ENCODE measurements at places on chromosomes 4 and X.

DNA sequence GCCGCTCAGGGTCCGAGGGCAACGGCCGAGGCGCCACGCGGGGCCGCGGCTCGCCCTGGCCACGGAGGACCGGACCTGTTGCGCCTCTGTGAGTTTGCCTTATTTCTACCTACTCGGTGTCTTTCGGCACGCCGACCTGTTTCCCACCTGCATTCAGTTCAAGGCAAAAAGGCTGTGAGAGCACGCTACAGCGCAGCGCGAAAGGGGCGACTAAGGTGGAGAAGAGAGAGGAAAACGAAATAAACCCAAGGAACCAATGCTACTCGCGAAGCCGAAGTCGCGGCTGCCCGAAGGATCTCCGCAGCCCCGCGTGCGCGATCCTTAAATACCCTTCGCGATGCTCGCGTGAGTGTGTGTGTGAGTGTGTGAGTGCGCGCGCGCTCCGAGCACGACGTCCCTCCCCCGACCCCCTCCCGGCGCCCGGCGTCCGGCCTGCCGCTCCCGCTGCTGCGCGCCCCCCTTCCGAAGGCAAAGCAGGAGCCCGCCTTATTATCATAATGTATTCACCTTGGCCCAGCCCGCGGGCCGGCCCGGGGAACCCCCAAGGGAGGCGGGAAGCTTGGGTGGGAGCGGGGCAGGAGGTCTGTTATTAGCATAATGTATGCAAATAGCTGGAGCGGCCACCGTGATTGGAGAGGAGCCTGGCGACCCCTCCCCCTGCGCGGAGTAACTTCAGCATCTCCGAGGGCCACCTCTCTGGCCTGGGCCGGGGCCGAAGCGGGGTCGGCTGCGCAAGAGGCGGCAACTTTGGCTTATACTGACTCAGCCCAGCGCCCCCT is at the start of gene COL25A1:
Gene COL25A1, minus strand, starts transcription at position 298 of the 779 bp plus-strand sequence.
- DNase-seq = peak; percentile 11

DNA sequence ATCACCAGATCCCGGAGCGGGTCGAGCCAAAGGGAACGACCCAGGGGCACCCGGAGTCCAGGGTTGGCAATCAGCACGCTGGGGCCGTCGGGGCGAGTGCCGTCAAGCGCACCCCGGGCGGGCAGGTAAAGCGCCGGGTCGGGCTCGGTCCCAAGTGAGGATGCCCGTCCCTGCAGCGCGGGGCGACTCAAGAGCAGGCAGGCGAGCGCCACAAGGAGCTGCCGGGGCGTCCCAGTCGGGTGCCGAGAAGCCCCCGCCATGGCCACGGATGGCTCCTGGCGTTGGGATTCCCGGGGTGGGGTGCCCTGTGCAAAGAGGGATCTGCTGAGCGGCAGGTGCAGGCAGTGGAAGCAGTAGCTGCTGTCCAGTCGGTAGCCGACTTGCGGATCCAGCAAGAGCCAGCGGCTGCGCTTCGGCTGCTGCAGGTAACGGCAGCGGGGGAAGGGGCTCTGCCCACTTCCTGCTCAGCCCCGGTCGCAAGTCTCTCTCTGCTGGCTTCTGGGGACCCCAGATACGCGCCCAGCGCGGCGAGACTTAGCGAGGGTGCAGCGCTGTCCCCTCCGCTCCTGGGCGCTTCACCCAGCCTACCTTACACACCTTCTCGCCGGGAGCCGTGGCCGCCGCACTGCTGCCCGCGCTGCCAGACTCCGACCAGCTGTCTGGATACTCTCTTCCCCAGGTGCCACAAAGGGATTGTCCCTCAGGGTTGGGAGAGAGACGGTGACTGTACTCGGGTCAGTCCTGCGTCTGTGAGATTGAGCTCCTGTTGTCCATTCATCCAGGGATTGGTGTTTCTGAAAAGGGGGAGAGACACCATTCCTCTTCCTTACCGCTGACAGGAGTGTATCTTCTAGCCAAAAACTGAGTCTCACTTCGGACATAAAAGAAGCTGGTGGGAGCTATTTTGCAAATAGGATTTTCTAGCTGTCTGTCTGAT is at the start of gene FREM3:
Gene FREM3, minus strand, starts transcription at position 260 of the 937 bp plus-strand sequence. Its CDS starts 0 bp downstream, at position 260.
- no peak for DNase-seq

GRCh38 chrX:99077099-99077498 is 1333.0 kb downstream of the PCDH19 start:
- DNase-seq = no peak

- DNase-seq = no peak
Measured at GRCh38 chr4:127648061-127648460, 15.3 kb downstream of the INTU start.

- no peak for DNase-seq
Measured at GRCh38 chr4:100651499-100652175, 133.8 kb upstream of the EMCN start.

DNA sequence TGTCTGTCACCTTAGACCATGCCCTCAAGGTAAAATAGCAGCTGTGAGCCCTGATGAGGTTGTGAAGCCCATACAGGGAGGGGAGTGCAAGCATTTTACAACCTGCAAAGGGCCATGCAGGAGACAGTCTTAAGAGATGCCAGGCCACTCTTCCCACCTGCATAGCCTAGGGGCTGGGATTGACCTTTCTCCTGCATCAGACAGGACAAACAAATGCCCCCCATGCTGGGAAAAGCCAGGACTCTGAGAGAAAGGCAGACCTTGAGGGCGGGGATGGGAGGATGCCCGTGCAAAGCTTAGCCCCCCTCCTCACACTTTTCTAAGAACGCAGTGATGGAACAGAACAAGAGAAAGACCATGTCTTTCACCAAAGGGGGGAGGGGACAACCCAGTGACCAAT is 137.9 kb upstream of the MAMLD1 start:
- DNase-seq = no peak

- DNase-seq = peak; percentile 39
Measured at GRCh38 chrX:140525448-140525847, 20.6 kb upstream of the SOX3 start.

- DNase-seq = peak; percentile 20
Measured at GRCh38 chr4:749698-750666, 44.4 kb downstream of the PCGF3 start.

GRCh38 chr4:88007304-88008121 is at the start of gene PKD2:
Gene PKD2, plus strand, starts transcription at chr4:88007635. Its CDS starts 99 bp downstream, at chr4:88007734.
- DNase-seq = no peak

DNA sequence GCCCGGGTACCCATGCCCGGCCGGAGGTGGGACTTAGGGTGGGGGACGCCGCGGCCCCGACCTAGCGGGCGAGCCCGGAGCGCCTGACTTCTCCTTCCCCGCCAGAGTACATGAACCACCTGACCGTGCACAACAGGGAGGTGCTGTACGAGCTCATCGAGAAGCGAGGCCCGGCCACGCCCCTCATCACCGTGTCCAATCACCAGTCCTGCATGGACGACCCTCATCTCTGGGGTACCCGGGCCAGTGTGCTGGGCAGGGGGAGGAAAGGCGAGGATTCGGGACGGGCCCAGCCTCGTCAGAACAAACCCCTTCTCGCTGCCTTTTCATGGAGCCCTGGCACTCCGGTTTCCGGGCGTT is 622 bp downstream of the TAFAZZIN start:
- no peak for DNase-seq

DNA sequence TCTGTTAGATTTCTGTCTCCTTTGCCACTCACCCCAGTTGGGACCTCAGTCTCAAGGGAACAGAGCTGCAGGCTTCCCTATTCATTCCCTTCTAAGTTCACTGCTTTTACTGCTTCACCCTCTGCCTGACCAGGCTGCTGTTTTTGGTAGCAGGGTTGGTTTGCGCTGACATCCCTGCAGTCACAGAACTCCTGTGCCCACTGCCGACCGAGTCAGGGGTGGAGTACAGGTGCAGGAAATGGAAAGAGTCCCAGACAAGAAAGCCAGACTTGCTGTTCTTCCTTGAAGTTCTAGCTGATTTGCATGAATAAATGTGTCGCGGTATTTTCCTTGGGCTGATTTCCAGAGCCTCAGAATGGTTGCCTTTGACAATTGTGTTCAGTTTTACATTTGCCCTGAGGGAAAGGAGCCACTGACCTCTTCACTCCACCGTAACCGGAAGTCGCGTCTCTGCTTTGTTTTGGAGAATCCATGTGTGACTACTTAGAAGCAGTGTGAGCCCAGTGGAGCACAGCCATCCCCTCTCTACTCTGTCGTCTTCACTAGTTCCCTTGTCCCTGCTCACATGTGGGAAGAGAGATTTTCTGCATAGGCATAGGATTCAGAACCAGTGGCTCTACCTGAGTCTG is 84.8 kb downstream of the TNIP2 start:
- no peak for DNase-seq

- no peak for DNase-seq
Measured at GRCh38 chrX:116961872-116962582, 499.3 kb upstream of the CT83 start.

DNA sequence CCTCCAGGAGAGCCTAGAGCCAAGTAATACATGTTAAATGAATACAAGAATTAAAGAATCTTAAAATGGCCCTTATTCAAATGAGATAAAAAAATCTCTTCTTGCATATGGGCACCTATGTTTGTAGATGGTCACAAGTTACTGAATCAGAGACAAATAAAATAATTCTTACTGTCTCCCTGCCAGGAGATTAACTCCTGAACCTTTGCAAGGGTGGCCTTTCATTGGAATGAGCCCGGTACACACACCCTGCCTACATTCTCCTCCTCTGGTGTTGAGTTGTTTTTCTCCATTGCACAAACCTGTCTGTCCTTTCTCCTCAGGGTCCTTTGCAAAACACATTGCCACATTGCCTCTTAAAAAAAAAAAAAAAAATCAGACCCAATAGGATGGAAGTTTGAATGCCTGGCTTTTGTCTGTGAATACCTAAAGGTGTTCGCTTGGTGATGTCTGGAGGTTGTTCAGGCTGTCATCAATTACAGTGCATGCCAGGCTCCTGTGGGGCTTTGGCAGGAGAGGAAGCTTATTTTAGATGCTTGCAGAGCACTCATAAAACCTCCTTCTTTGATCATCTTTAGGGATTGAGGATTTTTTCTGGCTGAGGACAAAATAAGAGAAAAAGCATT is 8.3 kb upstream of the TMEM154 start:
- no peak for DNase-seq

DNA sequence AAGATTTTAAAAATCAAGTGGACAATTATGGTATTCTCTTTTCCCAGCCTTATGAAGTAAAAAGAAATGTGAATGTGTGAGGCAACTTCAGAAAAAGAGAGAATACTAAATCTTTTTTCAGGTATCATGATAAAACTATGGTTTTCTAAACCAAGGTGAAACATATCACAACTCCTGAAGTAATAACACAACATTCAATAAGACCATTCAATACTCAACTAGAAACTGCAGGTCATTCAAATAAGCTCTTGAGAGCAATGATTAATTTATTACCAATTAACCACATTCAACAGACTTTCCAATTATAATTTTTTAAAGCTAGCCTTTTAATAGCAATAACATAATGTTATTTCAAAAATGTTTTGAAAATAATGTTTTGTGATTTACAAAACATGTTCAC is 35.8 kb downstream of the SLC10A7 start:
- no peak for DNase-seq

DNA sequence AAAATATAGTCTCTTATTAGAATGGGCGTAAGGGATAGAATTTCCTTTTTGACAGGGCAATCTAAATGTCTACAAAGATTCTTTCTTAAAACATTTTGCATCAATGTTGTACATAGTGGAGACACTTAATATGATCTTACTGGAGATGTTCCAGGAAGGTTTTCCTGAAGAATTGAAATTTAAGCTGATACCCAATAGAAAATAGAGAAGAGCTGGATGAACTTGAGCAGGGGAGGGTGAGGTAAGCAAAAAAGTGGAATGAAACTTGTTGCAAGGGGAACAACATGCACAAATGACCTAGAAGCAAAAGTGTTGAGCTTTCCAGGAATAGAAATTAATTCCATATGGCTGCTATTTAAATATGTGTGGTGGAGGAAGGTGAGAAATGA is 19.7 kb downstream of the SLAIN2 start:
- DNase-seq = no peak

DNA sequence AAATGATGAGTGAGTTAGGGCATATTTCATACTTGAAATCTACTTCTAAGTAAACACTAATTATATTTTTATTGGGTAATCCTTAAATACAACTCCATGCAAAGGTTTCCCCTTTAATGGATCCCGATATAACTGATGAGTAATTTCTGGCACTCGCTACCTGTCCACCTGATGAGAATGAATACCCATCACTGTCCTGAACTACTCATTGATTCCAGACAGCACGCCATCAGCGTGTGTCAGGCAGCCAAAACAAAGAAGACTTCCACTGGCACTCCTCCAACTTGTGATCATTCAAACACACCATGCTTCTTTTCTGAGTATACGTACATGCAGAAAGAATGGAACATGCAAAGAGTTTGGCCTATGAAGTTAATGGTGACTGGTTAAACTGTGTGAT is 69.4 kb downstream of the HCCS start:
- DNase-seq = no peak

DNA sequence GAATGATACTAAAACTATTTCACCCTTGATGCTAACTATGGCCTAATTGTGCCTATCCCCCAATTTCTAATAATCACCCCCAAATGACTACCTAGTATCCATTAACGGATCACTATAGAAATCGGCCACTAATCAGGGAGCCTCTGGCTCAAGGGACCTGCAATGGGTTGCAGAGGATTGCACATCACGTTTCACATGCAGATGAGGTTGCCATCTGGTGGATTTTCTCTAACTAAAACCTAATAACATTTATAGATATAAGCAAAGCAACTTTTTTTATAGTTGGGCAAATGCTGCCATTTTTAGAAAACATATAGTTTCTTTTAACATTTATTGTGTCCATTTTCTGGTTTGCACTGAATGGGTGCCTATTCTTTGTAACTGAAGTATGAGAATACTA is 28.3 kb upstream of the ALG13 start:
- DNase-seq = no peak

DNA sequence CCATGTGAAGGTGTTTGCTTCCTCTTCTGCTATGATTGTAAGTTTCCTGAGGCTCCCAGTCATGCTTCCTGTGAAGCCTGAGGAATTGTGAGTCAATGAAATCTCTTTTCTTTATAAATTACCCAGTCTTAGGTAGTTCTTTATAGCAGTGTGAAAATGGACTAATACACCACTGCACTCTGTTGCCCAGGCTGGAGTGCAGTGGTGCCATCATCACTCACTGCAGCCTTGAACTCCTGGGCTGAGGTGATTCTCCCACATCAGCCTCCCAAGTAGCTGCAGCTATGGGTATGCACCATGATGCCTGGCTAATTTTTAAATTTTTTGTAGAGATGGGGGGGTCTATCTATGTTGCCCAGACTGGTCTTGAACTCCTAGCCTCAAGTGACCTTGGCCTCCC is 15.8 kb upstream of the IGFBP7 start:
- DNase-seq = no peak

GRCh38 chrX:120287513-120288112 is 23.6 kb downstream of the TMEM255A start:
- DNase-seq = no peak

- DNase-seq = no peak
Measured at GRCh38 chr4:114773339-114773738, 174.7 kb downstream of the UGT8 start.

Measured in HS-5 (cell line).